ENCODE measurements at places on chromosomes 7 and 10.
A peak's percentile ranks its signal among the peaks of the same experiment; 100 is the strongest.

GRCh38 chr10:127945341-127945758 is 38.4 kb downstream of the PTPRE start:
- DNase-seq, result no peak

DNA sequence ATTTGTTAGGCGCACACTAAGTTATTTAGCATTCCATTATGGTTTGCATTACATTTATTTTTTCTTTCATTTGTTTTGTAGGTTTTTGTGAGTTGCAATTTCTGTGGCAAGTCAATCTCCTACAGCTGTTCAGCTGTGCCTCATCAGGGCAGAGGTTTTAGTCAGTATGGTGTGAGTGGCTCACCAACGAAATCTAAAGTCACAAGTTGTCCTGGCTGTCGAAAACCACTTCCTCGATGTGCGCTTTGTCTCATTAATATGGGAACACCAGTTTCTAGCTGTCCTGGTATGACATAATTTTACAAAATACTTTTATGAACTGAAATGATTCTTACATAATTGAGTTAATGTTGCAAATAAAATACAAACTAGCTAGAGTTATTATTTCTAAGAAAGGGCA is 29.5 kb downstream of the MIOS start:
- DNase-seq, result no peak

GRCh38 chr10:35306852-35307251 is 29.5 kb upstream of the CCNY start:
- no peak for DNase-seq

GRCh38 chr10:130751851-130752250 is 559.7 kb downstream of the TCERG1L start:
- no peak for DNase-seq

DNA sequence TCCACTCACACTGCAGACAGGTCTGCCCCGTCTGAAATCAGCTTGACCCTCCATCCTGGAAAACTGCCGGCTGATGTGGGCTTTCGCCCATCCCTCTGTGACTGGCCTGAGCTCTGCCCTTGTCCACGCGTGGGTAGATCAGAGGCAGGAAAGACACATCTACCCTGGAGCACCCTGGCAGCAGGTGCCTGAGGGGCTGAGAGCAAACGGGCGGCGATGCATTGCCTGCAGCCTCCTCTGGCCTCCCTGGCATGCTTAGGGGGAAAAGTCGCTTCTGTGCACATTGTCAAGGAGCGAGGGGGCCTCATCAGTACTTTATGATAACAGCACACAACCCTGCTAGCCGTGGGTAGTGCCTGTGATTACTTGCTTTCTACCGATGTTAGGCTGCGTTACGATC is 109.4 kb downstream of the ADARB2 start:
- DNase-seq, result no peak

DNA sequence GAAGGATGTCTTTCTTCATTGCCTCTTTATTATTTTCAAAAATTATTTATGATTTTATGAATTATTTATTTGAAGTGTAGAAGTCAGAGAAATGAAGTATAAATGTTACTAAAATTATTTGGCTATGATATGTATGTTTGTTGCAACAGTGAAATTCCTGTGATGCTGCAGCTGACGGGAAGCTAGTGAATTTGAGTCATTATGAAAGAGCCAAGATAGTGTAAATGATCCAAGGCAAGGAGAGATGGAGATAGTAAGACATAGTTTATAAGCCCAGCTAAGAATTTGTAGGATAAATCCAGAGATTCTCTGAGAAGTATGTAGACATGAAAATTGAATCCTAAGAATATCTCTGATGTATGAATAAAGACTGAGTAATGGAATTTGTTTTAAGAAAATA is 30.8 kb downstream of the CASD1 start:
- no peak for DNase-seq

DNA sequence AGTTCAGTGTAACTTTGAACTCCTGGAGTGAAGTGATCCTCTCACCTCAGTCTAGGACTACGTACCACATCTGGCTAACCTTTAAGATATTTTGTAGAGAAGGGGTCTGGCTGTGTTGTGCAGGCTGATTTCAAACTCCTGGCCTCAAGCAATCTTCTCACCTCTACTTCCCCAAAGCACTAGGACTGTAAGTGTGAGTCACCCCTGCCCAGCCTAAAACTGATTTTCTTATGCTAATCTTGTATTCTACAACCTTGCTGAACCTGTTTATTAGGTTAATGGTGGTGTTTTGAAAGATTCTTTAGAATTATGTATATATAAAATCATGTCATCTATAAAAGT is 58.0 kb downstream of the LCOR start:
- DNase-seq, result no peak

GRCh38 chr7:138645284-138645683 is 55.9 kb downstream of the SVOPL start:
- DNase-seq, result no peak

- DNase-seq, result no peak
Measured at GRCh38 chr7:1011297-1012003, 28.5 kb downstream of the CYP2W1 start.

DNA sequence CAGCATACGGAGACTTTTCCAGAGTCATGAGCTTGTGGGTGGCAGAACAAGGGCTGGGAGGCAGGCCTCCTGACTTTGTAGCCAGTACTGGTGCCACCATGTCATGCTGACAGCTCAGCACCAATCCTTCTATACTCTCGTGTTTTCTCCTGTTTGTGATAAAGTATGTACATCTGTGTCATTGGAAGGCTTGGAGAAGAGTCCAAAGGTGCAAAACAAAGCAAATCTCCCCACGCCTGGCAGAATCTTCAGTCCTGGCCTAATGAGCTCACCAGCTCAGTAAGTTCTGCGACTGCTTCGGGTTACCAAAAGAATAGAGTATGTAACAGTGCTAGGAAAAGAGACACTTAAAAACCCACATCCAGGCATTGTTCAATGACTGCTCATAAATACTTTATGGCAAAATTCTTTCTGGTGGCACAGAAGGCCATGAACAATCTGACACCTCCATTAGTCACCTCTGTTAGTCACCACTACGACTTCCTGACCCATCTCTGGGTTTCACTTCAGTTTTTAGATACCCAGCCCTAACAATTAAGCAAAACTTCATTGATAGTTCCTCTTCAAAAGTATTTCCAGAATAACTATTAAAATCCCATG is 24.5 kb downstream of the STEAP1 start:
- DNase-seq, result no peak

DNA sequence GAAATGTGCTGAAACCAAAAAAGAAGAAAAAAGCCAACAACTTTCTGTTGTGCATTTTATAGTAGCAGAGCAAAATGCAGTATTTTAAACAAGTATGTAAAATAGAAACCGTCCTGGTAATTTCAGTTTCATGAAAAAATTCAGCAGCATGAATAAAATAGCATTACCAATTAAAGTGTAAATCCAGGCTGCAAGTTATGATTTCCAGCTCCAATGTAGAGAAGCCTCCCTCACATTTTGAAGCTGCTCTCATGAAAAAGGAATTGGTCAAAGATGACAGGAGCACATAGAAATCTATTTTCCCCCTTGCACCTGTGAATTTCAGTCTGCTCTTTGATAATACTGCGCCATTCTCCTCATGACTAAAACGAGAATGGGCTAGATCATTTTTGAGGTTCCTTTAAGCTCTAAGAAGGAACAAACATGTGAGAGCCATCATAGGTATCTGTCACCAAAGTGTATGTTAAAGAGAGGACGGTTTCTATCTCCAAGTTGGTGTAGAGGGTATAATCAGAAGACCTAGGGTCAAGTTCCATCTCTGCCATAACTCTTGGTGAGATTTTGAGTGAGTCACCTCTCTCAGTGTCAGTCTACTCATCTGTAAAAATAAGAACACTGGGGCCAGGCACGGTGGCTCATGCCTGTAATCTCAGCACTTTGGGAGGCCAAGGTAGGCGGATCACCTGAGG is 107.5 kb downstream of the MTPAP start:
- no peak for DNase-seq

DNA sequence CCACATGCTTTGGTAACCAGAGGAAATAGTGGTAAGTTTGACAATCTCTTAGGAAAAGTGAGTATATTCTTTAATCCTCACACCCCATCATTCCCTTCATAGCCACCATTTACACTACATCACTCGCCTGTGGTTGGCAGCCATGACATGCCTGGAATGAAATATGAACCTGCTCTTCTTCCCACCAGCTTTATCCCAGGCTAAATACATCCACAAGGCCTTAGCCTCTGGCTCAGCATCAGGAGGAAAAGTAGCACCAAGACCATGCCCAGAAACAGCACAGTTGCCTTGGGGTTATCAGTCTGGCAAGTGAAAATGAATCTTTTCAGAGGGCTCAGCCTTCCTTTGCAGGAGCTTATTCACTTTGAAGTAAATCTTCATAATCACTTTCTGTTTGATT is 40.3 kb downstream of the SGCE start:
- no peak for DNase-seq

GRCh38 chr7:130982651-130983050 is 248.6 kb upstream of the KLF14 start:
- no peak for DNase-seq

DNA sequence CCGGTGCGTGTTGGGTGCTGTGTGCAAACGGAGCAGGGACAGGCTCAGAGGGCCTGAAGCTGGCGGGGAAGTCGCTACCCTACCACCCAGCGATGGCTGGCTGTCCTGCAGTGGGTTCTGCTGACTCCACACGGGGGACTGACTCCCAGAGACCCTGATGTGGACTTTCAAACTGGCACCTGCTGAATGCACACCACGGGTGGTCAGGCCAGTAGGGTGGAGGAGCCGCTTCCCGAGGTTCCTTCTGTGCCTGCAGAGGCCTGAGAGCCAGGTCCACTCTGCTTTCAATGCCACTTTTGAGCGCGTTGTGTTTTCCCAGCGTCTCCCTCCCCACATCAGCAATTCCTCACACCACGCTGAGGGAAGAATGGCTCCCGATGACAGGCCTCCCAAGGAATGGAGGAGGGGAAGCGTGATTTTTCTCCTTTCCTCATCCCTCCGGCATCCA is 135.3 kb downstream of the ADARB2 start:
- no peak for DNase-seq

- peak; percentile 7 for DNase-seq
Measured at GRCh38 chr7:107232568-107233090, 63.8 kb downstream of the HBP1 start.

DNA sequence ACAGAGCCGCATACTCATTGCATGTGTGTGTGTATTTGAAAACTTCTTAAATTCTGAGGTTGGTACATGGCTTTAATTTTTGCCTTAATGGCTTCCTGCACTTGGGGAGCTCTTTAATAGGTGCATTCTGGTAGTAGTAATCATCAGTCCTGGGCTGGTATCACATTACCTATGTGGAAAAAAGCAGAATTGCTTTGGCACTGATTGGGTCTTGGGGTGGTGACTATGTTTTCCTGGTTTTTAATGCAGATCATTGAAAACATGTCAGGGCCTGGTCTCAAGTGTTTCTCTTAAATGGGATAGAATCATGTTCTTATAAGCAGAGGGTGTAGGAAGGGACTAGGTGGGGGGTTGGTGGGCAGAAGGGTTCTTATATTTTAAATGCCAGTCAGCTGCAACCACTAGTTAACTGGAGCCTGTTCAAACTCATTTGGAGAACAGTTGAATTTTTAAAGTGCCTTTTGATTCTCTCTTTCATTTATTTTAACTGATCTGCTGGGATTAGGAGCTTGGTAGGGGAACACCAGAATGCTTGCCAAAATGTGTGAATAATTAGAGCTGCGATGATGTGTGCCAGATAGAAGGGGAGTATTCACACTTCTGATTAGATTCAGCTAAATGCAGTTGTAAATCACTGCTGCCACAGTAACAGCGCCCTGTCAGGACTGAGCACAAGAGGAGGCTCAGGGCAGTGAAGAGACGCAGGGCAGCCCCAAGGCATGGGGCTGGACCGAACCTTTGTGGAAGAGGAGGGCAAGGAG is 633.5 kb upstream of the GALNT17 start:
- DNase-seq, result no peak

DNA sequence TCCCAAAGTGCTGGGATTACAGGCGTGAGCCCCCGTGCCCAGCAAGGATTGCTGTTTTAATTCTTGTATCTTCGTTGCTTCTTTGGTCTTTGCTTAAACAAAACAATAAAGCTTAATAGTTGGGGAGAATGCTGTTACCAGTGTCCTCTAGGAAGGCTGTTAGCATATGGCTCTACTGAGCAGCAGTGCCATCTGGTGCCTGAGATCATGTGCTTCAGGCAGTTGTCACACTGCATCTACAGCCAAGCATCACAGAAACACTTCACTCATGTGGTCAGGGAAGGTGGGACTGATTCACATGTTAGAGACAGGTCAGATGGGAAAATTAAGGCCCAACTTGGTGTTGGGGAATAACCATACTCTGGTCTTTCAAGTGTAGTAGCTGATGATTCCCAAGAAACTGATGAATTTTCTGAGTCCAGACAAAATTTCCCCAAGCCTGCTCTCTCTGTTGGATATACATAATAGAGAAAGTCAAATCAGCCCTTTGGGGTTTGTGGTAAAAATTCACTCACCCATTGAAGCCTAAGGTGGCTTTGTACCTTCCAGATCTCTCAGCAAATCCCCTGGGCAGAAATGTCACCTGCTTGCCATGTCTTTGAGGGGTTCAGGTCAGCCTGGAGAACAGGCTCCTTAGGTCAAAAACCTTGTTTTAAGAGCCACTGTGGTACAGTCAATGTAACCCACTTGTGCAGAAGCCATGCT is 28.4 kb downstream of the UBE2D4 start:
- peak; percentile 20 for DNase-seq

- peak; percentile 13 for DNase-seq
Measured at GRCh38 chr7:124072603-124073309, 39.9 kb upstream of the TMEM229A start.

- DNase-seq, result no peak
Measured at GRCh38 chr10:132385389-132385667, 11.7 kb upstream of the PWWP2B start.

DNA sequence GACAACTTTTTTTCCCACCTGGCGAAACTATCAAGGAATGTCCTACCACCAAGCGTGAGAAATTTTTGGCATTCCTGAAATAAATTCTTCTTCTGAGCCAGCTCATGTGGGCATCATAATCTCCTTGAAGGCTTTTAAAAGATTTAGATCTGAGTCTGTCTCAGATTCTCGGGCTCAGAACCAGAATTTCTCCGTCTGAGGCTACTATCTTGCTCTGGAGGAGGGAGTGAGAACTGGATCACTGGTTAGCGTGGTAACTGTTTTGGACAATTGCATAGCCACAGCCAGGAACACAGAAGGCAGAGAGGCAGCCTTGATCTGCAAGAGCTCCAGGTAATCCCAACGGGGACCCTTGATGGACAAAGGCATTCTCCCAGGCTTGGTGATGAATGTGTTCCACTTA is 1.0 kb upstream of the PLAC9 start:
- DNase-seq, result no peak

DNA sequence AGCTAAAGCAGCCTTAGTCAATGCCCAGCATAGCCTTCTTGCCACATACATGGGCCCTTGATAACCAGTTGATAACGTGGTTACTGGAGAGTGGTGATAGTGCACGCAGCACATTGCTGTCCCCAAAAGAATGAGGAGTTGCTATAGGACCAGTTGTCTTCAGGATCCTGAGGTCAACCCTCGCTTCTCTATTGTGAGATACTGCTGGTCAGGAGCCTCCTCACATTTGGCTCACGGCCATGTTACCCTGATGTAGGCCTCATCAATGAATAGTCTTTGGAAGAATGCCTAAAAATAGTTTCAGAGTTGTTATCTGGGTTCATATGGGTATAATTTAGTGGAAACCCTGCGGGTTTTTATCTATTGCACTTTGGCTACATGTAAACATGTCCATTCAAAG is 230.7 kb downstream of the VTI1A start:
- no peak for DNase-seq

- DNase-seq, result no peak
Measured at GRCh38 chr7:12210179-12211053, 678 bp upstream of the TMEM106B start.
